ENCODE measurements at places on chromosomes 2 and 18.

DNA sequence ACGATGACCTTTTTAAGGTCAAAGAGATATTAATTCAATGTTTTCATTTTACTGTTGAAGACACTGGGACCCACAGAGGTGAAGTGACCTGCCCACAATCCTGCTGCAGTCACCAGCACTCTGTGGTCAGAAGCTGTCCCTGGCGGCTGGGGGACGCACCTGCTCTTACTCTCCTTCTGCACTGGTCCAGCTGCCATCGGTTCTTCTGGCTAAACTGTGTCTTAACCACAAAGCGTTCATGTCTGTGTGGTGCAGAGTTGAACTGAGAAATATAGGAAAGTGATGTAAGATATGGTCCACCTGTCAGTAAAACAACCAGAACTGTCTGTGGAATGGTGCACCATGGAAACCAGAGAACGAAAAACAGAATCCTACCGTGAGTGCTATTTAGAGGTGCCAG lies 44.9 kb upstream of the SMIM21 start:
- no peak for DNase-seq

DNA sequence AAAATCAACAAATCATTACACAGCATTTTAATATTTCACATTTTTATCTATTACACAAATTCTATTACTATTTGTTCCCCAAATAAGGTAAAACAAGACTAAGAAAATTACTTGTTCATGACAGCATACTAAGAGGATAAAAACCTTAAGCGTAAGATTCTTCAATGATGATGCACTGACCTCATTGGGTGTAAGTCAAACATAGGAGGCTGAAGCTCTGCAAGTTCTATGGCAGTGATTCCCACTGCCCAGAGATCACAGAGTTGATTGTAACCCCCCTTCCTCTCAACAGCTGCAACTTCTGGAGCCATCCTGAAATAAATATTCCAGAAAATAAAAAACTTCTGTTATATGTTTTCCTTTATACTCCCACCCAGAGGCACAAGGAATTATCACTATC lies 82.2 kb upstream of the CDKL4 start:
- DNase-seq: no peak

DNA sequence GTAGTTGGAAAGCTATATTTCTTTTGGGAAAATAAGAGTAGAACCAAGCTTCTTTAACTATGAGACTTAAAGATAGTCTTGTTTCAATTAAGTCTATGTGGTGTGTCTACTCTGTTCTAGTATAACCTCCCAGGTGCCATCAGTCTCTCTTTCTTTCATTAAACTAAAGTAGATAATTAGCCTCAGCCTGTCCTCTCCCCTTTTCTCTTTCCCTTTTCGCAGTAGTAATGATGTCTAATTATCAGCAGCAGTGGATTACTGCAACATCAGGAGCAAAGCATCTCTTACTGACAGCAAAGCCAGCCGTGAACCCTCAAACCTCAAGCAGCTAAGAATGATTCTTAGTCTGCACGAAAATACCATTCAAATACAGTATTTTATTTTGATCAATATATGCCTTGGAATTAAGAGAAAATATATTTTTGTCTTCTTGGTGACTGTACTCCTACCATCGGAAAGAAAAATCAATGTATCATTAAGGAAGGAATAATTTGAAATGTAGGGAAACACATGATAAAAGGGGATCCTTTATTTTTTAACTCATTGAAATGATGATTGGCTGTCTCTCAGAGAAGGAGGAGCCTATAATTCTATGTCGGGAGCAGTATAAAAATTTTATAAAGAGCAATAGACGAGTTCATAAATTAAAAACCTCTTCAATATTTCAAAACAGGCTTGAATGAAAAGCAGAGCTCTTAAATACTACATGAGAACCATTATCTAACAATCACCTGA lies 4.5 kb downstream of the NOL4 start:
- DNase-seq: no peak

DNA sequence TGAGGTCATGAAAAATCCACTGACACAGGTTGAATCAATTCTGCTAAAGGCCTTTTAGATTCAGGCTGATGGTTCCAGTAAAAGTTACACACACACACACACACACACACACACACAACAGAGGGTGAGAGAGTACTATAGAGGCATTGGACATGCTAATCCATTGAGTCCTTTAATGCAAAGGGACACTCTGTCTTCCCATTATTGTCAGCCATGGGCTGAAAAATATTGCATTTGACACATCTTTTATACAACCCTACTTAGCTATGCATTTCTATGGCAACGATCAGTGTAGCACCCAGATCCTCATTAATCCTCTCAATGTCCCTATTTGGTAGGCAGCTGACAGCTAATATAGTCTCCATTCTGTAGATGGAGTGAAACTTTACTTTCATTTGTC lies 440.8 kb upstream of the RGPD4 start:
- no peak for DNase-seq

GRCh38 chr2:64602436-64602835 lies 51.3 kb downstream of the SERTAD2 start:
- no peak for DNase-seq

DNA sequence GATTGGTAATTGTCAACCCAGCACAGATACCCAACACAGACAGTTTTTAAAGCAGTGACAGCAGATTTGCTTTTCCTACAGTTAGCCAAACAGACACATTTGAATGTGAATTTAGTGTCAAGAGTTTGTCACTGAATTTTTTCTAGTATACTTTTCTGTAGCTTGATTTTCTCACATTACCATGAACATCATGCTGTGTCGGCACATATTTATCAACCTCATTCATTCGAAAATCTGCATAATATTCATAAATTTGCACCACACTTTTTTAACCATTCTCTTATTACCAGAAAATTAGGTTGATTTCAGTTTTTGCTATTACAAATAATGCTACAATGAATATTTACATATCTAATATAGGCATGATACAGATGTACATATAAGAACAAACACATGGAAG lies 27.0 kb upstream of the DSG3 start:
- DNase-seq: no peak

- DNase-seq: no peak
Observed at GRCh38 chr2:68706637-68707036, 28.0 kb upstream of the ARHGAP25 start.

GRCh38 chr2:57888463-57888862 lies 158.1 kb upstream of the VRK2 start:
- no peak for DNase-seq

DNA sequence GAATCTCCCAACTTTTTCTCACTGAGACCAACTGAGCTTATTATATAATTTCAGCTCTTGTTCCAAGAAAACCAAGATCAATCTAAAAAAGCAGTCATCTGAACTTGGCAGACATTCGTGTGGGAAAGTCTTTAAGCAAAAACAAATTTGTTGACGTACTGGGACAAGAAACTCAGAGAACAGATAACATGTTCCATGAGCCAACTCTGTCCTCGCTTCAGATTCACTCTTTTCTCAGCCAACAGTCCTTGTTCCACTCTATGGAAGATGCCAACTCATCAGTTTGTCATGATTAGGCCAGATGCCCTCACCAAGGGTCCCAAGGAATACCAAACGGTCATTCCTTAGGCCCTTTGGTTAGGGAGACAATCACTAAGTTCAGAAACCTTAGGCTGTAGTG lies 224.2 kb upstream of the CTAGE1 start:
- no peak for DNase-seq

Measured in GM13976 (cell line).